ENCODE measurements at places on chromosomes 7 and 10.
A peak's percentile ranks its signal among the peaks of the same experiment; 100 is the strongest.

- no peak for DNase-seq
Measured at GRCh38 chr7:136998495-136998894, 130.0 kb downstream of the CHRM2 start.

- DNase-seq, result no peak
Measured at GRCh38 chr10:103627111-103627892, 133.8 kb downstream of the NEURL1 start.

- DNase-seq, result peak; percentile 85
Measured at GRCh38 chr7:85483177-85483576, 296.3 kb upstream of the SEMA3D start.

DNA sequence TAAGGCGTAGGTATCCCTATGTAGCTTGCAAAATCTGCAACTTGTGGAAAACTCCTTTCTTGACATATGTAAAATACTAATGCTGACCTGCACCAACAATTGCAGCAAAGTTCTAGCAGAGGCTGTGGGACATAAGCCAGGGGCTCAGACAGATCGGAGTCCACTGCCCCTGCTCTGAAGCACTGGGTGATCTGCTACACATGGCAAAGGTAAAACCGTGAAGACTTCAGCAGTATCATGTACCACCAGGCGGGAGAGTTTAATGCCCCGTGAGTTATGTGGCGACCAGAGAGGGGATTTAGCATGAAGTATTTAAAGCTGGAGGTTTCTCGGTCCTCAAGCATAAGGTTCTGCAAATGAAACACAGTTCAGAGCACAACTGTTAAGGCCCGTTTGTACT, 76.4 kb downstream of the ABCC2 start:
- no peak for DNase-seq

- no peak for DNase-seq
Measured at GRCh38 chr7:155722118-155722517, 77.7 kb downstream of the RBM33 start.

DNA sequence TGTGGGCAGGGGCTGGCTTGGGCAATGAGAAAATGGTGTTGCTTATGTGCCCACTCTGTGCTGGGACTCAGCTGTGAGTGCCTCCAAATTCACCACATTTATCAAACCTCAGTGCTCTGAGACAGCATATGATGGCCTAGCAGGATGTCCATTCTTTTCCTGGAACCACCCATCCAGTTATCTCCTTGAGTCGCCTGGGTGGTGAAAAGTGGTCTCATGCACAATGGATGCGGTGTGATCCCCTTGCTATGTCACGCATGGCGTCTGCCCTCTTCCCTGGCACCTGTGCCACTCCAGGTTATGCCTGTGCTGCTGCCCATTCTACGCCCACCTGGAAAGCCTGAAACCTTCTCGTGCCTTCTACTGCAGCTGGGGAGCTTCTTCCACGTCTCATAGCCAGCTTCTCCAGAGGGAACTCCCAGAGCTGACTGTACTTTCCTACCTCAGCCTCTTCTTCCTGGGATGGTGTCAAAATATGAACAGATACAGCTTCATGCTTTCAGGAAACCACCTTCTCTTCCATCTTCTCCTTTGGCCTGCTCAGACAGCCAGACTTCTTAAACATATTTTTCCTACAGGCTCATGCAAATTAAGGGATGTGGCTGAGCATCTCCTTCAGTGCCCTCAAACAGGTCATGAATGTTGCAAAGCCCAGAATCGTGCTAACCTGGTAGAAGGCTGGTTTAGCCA, 147.3 kb downstream of the PFKFB3 start:
- DNase-seq, result no peak

DNA sequence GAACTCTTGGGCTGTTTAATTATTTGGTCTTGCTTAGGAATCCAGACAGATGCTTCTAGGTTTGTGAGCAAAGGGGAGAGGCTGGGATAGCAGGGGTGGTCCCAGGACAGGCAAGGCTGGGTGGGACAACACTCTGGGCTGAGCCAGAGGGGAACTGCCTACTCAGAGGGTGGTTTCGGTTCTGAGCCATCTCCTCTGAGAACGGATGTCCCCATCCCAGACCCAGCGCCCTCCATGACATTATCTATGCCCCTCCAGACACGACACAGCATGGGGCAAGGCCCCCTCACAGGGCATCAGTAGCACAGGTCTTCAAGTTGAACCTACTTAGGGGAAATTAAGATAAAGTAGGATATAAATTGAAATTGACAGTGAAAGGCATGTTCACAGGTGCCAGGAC, 7.1 kb downstream of the ASB10 start:
- no peak for DNase-seq

DNA sequence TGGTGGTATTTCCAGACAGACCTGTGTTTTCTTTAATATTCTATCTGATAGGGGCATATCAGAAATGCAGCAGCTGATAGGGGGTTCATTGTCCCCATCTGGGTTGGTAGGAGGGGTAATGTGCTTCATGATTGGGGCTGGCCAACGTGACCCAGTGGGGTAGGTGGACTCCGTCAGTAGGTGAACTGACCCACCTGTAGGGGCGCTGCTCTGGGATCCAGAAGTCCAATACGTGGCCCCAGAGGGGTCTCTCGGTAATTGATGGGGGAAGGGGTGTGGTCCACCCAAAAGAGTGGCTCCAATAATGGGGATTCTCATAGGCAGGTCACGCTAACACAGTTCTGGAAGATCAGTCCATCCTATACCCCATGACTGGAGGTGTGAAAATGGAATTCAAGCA, 112.0 kb downstream of the PRLHR start:
- no peak for DNase-seq

DNA sequence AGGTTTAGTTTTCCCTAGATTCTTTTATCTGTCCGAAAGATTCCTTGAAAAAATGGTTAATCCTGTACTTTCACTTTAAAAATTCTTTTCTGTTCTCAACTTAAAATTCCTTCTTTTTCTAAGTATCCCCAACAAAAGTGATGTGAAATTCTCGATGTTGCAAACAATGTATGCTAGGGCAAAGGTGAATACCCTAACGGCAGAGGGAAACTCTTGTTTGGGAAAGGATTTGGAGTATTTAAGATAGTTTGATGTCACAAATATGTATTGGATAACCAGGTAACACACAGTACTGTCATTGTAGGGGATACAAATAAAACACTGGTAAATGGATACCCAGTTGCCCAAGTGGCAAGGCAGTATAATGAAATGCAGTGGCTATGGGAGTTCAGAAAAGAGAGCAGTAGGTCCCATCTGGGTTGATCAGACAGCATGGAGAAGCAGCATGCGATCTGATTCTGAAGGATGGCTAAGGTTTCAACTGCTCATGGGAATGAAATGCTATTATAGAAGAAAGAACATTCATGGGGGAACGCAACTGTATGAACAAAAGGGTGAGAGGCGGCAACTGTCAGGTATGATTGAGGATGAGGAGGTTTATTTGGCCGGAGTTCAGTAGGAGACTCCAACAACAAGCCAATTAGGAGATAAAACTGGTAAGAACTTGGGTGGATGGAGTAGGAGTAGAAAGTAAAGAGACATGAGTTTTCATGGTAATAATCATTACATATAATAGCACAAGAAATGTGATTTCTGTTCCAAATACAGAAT, 3.2 kb upstream of the EPC1 start:
- no peak for DNase-seq

GRCh38 chr10:58757352-58758065, 244.8 kb downstream of the BICC1 start:
- DNase-seq, result no peak

DNA sequence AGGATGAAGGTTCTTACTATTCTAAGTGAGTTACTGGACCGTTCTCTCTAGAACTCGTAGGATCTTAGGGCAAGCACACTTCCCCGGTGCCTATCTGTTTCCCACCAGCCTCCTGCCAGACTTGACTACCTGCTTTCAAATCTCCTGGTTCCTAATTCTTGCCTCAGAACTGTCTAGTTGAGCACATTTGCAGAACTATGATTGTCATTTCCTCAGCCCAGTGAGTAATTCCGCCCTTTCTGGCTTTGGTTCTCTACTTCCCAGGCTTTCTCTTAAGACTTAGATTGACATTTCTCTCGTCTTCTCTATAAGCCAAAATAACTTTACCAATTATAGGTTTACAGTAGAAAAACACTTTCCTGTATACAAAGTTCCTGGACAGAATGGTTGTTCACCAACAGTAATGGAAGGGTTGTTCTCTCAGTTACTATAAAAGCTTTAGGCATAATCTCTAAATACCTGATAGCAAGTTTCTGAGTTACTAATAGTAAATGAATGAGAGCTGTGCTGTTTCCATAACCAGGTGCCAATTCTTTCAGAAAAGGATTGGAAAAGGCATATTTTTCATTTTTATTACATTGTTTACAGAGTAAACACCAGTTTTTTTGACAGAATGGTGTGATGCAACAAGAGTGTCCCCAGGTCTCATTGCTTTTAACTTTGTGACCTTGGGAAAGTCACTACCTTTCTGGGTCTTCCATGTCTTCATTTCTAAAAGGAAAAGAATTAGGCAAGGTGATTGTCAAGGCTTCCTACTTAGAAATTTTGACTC, 41.1 kb downstream of the PLEKHA8 start:
- no peak for DNase-seq

DNA sequence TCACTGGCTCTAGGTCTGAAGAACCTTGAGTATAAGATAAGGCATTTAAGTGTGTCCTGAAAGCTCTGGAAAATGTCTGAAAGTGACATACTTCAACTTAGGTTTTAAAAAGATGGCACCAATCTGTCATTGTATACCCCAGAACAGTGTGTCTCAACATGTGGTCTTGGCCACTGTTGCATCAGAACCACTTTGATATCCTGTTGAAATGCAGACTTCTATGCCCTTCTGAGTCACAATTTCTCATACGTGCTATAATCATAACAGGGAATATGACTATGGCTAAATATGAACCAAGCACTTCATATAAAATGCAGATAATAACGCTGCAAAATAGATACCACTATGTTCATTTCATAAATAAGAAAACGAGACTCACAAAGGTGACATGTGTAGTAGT, 38.0 kb upstream of the GPAM start:
- DNase-seq, result no peak

GRCh38 chr7:157973971-157974677, 613.5 kb downstream of the PTPRN2 start:
- DNase-seq, result no peak

- no peak for DNase-seq
Measured at GRCh38 chr7:30427296-30428070, 51.1 kb downstream of the NOD1 start.

- no peak for DNase-seq
Measured at GRCh38 chr7:17307558-17307957, 9.1 kb downstream of the AHR start.

- DNase-seq, result peak; percentile 66
Measured at GRCh38 chr7:107035446-107035845, 9.1 kb upstream of the PRKAR2B start.

DNA sequence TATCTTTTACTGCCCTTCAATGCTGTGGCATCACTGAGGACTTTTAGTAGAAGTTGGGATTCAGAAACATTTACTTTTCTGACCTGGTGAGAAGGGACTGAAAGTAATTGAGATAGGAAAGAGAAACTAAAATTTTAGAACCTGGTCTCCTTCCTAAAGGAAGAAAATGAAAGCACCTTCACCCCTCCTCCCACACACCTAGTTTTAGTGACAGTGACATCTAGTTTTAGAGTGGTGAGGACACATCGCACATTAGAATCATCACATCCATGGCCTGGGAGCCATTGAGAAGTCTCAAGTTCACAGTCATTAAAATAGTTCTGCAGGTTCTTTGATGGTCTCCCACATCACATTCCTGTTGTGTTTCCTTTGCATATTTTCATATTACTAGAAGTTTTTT, 16.1 kb downstream of the TAS2R41 start:
- no peak for DNase-seq

DNA sequence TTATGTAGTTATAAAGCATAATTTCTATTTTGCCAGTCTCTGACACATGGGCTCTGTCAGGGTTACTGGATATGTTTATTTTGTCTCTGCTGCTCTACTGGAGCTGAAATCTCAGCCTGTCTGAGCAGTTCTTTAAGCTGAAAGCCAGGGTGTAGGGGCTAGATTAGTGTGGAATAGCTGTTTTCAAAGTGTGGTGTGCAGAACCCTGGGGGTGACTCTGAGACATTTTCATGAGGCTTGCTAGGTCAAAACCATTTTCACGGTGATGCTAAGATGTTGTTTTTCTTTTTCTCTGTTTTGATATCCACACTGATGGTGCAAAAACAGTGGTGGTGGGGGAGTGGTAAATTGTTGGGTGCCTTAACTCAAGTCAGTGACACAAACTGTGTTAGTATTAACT, 45.5 kb downstream of the CREM start:
- DNase-seq, result no peak

- no peak for DNase-seq
Measured at GRCh38 chr7:123944395-123944794, 19.4 kb downstream of the SPAM1 start.

DNA sequence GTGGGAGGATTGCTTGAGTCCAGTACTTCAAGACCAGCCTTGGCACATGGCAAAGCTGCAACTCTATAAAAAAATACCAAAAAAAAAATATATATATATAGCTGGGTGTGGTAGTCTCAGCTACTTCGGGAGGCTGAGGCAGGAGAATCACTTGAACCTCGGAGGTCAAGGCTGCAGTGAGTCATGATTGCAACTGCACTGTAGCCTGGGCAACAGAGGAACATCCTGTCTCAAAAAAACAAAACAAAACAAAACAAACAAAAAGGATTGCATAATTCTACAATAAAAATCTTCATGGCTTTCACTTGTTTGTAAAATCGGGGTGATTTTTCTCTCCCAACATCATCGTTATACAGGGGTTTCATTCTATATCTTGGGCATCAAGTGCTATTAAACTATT, 35.1 kb downstream of the GUSB start:
- no peak for DNase-seq

DNA sequence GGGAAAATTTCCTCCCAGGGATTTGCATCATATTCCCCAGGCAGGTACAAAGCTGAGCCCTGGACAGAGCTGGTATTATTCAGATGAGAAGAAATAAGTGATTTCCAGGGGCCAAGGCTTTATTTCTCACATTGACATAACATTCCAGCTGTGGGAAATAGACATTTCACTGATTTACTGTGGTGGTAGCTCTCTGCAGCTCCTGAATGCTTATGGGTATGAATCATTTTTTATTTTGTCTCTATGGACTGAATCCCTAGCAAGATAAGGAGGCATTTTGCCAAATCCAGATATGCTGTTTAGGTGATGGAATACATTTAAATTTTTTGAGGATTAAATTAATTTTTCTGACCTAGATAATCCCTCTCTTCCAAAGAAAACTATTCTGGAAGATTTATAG, 97.9 kb downstream of the MTPN start:
- no peak for DNase-seq

- no peak for DNase-seq
Measured at GRCh38 chr10:130357226-130357625, 221.0 kb downstream of the GLRX3 start.

- no peak for DNase-seq
Measured at GRCh38 chr10:133071733-133072132, 16.0 kb upstream of the ADGRA1 start.

DNA sequence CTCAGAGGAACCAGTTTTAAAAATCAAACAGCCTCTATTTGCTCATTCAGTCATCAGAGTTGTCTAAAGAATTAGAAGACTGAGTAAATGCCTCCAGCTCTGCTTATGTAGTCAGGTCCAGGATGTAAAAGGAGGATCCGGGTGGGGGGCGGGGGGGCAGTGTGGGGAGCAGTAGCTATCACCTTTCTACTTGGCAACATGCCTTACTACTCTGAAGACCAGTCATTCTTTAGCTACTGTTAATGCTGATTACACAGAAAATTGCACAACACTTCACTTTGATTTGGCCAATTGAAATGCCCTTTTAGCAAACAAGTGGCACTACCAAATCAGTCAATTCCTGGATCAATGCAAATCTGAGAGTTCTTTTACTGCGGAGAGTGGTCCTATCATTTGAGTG, 164.2 kb downstream of the NXPH1 start:
- DNase-seq, result no peak

All from AG04449 (cell line).